HL-60 (cell line): ENCODE measurements at places on chromosomes 5 and 9.

GRCh38 chr5:178529080-178529479 is 61.1 kb downstream of the COL23A1 start:
- DNase-seq: peak; percentile 41

DNA sequence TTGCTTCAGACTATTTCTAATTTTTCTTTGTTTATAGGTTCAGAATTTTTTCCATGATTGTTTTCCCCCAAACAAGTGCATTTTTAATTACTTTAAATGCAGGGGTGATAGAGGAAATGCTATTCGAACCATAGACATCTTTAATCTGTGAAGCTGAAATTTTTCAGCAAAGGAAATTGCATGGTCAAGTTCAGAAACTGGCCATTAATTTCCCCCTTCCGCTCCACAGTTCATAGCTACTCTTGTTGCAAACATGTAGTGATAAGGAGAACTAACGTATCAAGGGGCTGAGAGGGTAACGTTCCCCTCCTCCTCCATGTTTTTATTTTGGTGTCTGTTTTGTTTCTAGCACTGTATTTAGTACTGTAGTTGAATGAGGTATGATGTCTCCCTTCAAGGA is 3.4 kb upstream of the ROPN1L start:
- DNase-seq: no peak

DNA sequence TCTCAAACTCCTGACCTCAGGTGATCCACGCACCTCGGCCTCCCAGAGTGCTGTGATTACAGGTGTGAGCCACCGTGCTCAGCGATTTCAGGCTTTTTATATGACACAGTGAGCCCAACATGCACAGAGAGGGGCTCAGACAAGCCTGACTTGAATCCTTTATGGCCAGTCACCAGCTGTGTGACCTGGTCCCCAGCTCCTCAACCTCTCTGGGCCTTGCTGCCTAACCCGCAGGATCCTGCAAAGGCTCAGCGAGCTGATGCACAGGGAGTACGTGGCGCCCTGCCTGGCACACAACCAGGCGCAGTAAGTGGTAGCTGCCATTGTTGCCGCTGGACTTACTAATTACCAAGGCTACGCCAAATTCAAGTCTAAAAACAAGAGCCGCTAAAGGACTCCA is 16.6 kb upstream of the NCS1 start:
- no peak for DNase-seq

DNA sequence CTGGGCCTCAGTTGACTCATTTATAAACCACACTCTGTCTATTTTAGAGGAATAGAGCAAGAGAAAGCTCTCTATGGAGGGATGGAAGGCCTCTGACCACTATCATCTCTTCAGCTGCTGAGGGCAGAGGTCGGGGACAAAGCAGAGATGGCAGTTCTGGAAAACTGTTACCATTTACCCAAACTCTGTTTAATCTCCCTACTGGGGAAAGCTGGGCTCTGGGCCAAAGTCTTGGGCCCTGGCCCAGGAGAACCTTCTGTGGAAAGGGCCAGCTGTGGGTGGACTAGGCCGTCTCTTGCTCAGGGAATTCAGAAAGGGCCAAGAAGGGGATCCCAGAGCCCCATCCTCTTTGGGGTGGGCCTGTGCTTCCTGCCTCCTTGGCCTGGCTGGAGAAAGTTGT is 100.0 kb downstream of the PSD2 start:
- DNase-seq: no peak

DNA sequence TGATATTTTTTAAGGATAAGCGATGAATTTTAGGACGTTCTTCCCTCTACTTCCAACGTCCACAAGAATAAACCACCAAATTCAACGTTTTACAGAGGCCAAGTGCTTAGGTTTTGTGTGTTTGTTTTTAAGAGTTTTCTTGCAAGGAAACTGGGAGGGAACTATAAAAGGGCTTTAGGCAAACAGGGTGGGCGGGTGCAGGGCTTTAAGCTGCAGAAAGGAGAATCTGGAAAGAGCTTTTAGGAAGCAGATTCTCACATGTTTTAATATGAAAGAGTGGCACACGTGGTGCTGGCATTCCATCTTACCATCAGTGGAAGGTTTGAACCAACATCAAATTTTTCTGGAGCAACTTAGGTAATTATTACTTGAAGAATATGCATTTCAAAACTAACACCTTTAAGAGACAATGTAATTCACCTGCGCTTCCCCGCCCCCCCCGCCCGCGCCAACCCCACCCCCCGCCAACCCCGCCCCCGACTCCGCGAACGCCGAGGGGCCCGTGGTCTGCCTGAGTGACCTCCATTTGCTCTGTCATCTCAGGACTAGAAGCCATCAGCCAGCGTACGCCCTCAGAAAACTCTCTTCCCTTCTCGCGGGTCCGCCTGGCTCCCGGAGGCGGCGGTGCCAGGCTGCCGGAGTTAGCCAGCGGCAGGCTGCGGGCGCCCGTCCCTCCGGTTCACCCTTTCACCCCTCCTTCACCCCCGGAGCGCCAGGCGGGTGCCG is 911 bp upstream of the PIK3R1 start:
- no peak for DNase-seq

DNA sequence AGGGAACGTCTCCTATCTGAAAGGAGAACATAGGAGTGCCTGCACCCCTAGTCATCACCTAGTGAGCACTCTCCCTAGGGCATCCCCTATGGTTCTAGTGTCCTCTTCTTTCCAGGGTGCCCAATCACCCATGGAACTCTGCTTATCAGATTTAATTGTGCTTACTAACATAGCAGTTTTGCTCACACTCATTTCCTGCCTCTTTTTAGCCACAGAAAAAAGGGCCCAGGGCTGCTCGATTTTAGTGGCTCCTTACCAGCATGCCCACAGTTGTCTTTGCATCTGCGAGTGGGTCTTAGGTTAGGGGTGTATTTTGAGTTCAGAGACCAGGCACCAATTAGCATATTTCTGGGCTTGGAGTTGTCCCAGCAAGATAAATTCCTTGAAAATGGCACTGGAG is 1110.2 kb downstream of the TAF11L14 start:
- no peak for DNase-seq

DNA sequence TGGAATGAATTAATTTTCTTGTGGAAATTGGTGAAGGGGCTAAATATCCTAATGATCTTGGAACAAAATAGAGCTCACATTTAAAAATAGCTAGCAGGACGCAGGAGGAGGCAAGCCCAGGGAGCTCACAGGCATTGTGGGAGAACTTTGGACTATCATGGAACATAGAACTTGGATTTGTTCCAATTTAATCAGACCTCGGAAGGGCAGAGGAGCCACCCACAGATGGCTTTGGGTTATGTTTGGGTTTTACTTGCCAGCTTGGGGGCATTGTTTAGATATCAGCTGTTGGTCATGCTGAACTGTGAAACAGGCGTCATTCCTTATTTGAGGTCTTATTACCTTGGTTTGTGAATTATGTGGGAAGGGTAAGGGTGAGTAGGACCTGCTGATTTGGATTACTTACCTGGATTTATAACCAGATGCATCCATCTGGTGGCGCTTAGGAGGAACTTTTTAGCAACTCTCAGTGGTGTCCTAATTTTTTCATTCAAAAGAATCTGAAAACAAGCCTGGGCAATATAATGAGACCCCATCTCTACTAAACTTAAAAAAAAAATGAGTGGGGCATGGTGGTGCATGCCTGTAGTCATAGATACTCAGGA is 14.1 kb upstream of the PTGR1 start:
- DNase-seq: no peak

DNA sequence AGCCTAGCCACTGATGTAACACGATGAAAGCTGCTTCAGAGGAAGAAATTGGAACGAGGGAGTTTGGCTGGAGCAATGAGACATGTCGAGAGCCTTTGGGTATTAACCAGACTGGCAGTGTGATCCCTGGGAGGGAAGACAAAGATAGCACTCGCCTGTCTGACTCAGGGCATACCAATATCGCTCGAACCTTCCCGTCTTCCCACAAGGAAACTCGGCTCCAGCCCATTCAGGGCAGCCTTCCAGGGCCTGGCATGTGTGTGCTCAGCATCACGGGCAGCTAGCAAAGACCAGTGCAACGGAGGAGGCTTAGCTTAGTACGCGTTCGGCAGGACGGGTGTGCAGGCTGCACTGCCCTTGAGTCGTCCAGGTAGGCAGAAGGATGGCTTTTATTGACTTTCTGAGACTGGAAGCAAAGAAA is 356.9 kb upstream of the WWC1 start:
- no peak for DNase-seq

- no peak for DNase-seq
Observed at GRCh38 chr9:78286946-78287388, 10.0 kb upstream of the PSAT1 start.

- DNase-seq: no peak
Observed at GRCh38 chr9:8940650-8941049, 1141.1 kb upstream of the DMAC1 start.

GRCh38 chr5:138439477-138440158 is 761 bp downstream of the REEP2 start:
- no peak for DNase-seq

- peak; percentile 75 for DNase-seq
Observed at GRCh38 chr5:39713250-39713916, 288.6 kb upstream of the DAB2 start.

DNA sequence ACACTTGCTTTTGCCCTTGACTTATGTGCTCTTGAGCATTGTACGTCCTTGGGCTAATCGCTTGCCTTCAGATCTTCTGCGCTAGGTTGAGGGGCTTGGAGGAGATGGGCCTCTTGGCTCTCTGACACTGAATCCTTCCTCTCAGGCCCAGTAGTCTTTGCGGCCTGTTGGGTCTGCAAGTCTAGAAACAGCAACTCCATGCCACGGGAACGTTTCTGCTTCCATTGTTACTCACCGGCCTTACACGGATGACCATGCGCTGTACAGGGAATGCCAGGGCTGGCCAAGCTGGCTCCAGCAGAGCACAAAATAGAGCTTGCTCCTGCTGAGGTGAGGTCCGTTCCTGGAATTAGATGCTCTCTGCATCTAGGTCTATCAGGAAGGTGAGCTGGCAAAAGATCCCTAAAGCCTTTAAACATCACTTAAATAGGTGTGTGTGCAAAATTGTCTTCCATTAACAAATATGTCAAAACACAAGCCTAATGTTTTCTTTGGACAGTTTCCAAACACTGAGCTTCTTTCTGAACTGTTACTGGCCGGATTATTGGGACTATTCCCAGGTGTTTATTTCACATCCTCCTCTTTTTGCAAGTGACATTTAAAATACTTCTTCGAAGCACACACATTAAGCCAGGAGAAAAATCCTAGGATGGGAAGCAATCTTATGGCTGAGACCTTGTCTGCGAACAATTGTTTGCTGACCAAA is 29.7 kb downstream of the DAPK1 start:
- DNase-seq: no peak

DNA sequence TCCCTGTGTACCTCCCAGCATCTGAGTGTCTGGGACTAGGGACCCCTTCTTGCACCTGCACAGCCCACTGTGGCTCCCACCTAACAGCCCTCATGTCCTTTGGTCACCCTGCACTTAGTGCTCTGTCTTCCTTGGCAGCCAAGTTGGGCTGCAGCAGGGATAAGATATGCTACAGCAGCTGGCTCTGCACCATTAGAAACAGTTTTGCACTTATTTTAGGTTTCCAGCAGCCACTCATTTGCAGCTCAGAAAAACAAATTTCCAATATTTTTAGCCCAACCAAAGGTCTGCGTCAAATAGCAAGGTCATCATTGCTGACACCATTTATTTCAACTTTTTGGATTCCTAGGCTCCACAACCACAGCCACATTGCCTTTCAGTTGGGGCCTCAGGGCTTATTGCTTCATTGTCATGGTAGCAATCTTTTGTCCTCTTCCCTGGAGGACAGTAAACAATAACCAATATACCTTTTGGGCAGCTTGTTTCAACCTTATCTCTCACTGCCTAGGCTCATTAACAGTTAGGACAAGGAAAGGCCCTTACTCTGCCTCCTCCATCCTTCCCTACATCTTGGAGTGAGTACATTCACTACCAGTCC is 263.9 kb downstream of the COX7C start:
- no peak for DNase-seq

DNA sequence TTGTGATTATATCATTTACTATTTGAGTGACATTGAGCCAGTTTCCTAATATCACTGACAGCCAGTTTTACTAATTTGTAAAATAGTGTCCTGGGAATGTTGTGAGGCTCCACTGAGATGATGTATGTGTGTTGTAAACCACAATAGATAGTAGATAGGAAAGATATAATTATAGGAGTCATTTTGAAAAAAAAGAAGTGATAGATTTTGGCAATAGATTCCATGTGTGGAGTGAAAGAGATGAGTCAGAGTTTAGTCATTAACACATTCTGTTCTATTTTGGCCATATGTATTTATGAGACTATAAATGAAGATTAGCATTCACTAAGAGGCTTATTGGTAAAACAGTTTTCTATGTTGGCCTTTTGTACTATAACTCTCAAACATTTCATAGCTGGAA is 388.2 kb downstream of the FAM170A start:
- DNase-seq: no peak

DNA sequence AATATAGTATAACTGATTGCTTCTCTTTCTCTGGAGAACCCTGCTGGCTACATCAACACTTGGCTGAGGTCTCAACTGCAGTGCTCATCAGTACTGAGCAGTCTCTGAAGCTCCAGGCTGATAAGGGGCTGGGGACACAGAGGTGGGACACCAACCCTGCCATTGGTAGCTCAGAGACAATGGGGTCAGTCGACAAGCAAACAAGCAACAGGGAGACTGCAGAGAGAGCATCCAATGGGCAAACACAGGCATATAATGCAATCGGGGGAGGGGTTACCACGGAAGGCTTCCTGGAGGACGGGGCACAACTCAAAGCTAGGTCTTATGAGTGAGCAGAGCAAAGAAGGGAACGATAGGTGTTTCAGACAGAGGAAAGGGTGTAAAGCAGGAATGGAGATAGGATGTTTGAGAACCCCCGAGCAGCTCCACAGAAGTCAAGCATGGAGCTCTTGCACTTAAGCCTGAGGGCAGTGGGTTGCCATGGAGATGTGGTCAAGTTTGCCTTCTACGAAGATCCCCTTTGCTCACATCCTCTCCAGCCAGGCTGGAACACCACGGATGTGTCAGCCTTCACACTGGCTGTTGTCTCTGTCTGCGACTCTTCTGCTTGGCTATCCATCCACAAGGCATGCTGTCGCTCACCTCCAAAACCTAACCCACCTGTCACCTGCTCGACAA is 21.5 kb upstream of the AKNA start:
- DNase-seq: peak; percentile 77

DNA sequence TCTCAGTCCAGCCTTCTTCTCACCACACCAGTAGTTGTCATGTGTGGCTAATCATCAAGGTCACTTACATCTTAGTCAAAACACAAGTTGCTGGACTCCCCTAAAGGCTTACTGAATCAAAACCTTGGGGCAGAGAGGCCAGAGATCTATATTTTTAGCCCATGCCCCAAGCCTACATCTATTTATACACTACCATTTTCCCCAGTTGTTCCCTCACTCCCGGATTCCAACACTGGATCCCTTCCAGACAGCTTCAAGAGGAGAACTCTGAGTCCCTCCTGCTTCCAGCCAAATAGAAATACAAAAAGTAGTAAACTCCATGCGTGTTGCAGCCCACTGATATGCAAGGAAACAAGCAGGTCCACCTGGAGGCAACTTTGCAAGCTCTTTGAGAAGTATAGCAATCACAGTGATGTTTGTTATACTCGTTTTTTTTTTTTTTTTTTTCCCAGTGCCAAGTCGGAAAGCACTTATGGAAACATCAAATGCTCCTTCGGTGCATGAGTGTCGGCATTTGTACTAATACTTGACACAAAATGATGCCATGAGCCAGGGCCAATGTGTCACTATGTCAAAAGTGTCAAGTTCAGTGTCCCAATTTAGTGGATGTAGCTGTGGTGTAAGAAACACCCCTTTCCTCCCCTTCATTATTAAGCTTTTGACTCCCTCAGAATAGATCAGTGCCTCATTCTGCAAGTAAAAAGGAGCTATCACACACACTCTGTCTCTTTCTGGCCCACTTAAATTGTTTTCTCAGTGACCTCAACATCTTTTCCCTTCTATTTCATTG is 594.2 kb upstream of the SGCD start:
- DNase-seq: no peak
